ENCODE measurements at places on chromosomes 3 and 15.

GRCh38 chr3:20861454-20861853, 675.4 kb upstream of the SGO1 start:
- DNase-seq = no peak

GRCh38 chr3:63042833-63043232, 167.6 kb upstream of the CADPS start:
- DNase-seq = no peak

DNA sequence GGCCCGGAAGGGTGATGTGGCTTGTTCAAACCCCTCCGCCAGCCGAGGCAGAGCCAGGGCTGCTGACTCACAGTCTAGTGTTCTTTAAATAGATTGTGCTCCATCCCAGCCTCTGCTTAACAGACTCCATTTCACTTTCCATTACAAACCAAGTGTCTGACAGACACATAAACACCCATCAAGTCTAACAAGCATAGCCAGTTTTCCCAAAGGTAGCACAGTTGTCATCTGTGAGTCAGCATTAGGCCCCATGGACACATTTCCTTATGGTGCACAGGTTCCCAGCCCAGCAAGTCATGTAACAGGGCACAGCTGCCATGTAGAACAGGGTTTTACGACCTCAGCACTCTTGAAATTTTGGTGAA, 109.9 kb upstream of the RAP2B start:
- no peak for DNase-seq

DNA sequence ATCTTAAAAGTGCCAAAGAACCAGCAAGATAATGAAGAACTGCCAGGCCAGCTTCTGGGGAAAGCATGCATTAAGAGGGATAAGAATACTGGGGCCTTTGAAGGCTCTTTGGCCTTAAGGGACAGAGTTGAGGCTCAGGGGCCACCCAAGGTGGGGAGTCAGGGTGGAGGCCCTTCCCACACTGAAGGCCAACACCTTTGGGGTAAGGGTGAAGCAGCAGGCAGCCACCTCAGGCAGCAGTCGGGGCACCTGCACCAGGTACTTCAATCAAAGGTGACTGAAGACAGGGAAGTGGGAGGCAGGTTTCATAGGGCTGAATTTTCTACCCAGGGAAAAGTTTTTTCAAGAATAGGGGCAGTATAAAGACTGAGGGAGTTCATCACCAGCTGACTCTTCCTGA, 87.7 kb upstream of the KLF13 start:
- no peak for DNase-seq

GRCh38 chr3:188583341-188584161, 429.6 kb downstream of the LPP start:
- DNase-seq = no peak

DNA sequence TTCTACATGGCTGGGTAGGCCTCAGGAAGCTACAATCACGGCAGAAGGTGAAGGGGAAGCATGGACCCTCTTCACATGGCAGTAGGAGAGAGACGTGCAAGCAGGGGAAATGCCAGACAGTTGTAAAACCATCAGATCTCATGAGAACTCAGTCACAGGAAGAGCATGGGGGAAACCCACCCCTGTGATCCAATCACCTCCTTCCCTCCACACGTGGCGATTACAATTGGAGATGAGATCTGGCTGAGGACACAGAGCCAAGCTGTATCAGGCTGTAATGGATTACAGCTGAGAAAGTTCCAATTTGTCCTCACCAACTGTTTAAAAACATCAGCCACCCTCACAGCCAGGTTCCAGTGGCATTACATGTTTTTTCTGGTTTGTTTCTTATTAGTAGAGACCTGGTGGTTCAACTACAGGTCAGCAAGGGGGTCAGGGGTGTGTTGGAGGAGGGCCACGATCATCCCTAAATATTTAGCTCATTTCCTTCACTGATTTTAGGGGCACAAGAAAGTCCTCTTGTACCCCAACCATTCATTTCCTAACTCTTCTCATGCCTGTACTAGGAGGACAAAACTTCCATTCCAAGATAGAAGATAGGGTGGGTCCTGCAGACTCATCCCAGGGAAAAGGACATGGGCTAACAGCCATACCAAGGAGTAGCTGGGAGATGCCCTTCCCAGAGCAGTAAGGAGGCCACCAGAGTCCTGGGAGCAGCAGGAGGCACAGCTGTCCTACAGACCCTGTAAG, 54.4 kb downstream of the ANXA2 start:
- DNase-seq = no peak

GRCh38 chr3:37715358-37715757, 146.3 kb upstream of the CTDSPL start:
- no peak for DNase-seq

DNA sequence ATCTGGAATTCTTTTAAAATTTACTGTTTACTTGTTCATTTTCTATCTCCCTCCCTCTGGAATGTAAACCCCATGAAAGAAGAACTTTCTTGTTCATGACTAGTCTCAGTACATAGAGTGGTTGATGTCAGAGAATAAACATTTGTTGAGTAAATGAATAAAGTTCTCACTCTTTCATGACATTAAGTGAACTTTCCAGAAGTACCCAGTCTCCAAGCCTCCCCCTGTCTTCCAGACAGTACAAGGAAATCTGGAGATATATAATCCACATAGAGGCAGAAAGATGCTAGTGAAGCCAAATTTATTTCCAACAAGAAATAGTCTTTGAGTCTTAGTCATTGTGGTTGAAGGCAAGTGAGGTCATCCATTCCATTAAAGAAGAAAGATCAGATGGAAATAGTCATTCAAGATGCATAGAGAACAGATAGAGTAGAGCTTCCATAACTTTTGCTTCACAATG, 71.5 kb upstream of the GALNT15 start:
- DNase-seq = no peak

- no peak for DNase-seq
Measured at GRCh38 chr3:143612541-143612940, 235.7 kb downstream of the SLC9A9 start.

- DNase-seq = no peak
Measured at GRCh38 chr15:23472678-23473077, 25.6 kb upstream of the GOLGA6L2 start.

DNA sequence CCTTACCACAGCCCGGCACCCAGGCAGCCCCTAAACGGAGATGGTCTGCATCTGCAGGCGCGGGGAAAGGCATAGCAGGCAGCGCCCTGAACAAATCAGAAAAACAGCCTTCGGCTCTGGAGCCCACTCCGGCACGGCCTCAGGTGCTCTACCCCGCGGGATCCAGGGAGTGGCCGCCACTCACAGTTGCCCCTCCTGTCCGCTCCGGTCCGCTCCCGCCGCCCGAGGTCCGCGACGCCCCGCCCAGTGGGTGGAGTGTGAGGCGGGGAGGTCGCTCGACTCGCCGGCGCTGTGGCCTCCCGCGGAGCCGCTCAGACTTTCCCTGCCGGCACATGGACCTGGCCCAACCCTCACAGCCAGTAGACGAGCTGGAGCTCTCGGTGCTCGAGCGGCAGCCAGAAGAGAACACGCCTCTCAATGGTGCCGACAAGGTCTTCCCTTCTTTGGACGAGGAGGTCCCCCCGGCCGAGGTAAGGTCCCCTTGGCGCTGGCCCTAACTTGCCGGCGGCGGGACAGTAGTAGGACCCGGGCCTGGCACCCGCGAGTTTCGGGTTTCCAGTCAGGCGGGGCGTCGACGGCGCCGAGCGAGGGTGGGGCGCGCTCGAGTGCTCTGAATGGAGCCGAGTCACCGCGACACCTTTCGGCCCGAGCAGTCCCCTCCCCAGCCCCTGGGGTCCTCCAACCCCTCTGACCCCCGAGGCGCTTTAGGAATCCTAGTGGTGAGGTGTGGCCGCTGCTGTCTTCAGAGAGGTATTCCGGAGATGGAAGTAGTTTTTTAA, at the start of gene C3orf52:
Gene C3orf52 (plus strand): TSS at position 314 of the 779 bp plus-strand sequence. CDS start 19 bp downstream, at position 333.
- peak; percentile 60 for DNase-seq

- DNase-seq = no peak
Measured at GRCh38 chr3:31521468-31521867, 11.3 kb upstream of the STT3B start.

DNA sequence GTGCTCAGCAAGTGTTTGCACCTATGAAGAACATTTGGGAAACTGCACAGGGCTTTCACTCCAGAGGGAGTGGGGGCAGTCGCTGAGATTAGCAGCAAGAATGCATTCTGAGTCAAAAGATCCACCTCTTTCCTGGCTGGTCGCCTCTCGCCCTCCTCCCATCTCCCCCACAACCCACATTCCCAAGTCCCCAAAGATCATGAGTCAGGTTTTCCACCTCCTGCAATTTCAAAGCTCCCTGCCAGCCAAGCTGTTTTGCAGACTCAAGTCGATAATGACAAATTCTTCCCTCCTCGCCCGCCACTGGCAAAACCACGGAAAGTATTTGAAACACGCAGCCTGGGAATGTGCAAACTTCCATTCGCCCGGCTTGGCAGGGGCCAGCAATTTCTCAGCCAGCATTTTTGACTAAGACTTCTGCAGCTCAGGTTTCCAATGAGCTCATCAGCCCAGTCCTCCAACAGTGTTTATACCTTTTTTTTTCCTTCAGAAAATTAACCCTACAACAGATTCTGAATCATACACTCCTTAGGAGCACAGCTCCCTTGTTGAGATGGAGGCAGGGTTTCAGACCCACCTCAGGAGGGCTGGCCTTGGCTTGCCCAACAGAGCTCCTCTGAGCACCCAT, 181.4 kb downstream of the SMAD6 start:
- no peak for DNase-seq

- no peak for DNase-seq
Measured at GRCh38 chr3:27943106-27943505, 221.0 kb upstream of the EOMES start.

GRCh38 chr3:52029053-52029452, 27.3 kb downstream of the DUSP7 start:
- no peak for DNase-seq

DNA sequence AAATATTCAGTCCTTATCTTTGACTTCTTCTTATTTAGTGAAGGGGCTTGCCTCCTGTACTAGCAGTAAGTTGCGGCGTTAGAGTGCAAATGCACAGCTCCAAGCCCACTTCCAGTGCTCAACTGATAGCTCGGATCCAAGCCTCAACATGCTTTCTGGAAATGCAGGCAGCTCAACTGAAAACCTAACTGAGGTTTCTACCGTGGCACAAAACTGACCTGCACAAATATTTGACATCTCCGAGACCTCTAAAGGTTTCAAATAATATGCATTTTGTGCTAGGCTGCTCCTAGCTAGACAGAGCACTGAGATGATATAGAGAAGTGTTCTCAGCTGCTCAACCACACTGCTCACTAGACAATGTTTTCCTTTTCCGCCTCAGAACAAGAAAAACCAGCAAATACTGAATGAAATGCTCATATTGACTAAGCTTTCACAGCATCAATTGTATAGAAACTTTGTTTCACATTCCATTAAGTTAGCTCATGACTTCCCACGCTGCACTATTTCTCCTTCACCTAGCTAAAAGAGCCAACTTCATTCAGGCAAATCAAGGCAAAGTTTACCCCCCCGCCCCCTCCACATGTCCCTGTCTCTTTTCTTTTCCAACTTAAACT, 822 bp downstream of the ZNF385D start:
- no peak for DNase-seq

Measured in CD4-positive, alpha-beta T cell treated with Interleukin-1 beta for 1 hour (primary cell).